GM03348 (cell line): ENCODE measurements at places on chromosomes 6 and 20.

GRCh38 chr6:105135056-105135455, 44.8 kb downstream of the POPDC3 start:
- DNase-seq: peak; percentile 47

GRCh38 chr6:26521600-26522391, 16.4 kb upstream of the HMGN4 start:
- peak; percentile 82 for DNase-seq

- peak; percentile 56 for DNase-seq
Measured at GRCh38 chr20:35511814-35512420, 17.5 kb downstream of the C20orf173 start.

DNA sequence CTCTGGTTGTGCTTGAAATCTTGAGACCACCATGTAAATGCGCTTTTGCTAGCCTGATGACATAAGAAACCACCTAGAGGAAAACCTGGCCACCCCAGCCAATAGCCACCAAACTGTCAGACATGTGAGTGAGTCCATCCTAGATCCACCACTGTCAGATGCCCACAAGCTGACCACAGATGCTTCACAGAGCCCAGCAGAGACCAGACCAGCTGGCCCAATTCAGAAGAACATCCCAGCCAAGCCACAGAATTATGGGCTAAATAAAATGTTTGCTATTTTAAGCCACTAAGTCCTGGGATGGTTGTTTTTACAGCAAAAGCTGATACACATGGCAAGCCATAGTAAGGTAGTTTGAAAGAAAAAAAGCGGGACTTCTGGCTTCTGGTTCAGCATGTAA, 425.3 kb downstream of the KIF16B start:
- no peak for DNase-seq

DNA sequence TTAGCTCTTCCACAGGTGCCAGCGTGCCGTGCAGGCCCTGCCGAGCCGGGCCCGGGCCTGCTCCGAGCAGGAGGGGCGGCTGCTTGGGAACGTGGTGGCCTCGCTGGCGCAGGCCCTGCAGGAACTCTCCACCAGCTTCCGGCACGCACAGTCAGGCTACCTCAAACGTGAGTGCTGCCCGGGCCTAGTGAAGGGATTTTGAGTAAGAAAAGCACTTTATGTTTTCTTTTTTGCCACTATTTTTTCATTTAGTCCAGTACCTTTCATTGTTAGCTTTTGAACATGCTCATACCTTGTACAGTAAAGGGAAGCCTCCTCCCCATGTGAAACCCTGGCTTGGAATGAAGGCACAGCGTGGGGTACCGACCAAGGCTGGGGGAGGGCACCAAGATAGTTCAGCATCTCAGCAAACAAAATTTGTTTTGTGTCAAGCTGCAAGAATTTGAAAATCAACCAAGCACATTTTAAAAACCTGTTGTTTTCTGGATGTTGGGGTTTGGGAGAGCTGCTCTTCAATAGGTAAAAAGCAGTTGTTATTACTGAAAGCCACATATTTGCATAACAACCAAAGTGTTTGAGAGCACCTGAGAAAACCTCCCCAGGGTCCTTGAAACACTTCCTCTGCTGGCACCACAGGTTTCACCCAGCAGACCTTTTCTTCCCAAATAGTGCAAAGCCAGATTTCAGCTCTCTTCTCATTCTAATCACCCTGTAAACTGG, 18.4 kb downstream of the STX16 start:
- DNase-seq: no peak

- DNase-seq: no peak
Measured at GRCh38 chr6:28000351-28001045, 43.5 kb downstream of the OR2B6 start.

DNA sequence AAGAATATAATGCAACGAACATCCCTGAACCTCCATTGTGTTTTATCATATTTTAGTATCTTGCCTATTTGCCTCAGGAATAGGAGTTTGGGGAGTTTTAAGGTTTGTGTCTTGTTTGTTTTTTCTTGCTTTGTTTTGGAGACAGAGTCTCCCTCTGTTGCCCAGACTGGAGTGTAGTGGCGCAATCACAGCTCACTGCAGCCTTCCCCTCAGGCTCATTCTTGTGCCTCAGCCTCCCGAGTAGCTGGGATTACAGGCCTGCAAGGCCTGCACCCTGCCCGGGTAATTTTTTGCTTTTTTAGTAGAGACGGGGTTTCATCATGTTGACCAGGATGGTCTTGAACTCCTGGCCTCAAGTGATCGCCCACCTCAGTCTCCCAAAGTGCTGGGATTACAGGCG, 63.3 kb upstream of the CARMIL1 start:
- no peak for DNase-seq

- no peak for DNase-seq
Measured at GRCh38 chr6:137610702-137611101, 116.5 kb upstream of the OLIG3 start.

DNA sequence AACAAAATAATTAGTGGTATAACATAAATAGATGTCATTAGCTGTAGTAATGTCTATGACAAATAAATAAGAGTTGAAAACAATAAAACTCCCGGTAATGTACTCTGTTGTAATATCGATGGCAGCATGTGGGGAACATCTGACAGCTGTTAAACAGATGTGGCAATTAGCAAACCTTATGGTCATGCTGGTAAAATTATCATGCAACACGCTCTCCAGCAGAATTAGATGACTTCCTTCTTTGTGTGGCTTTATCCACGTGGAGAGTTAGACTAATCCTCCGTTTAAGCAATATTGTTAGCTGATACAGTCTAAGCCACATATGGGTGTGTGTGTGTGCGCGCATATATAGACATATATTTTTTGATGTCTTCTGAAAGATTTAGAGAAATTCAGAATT, 77.7 kb upstream of the ZFP64 start:
- peak; percentile 56 for DNase-seq

DNA sequence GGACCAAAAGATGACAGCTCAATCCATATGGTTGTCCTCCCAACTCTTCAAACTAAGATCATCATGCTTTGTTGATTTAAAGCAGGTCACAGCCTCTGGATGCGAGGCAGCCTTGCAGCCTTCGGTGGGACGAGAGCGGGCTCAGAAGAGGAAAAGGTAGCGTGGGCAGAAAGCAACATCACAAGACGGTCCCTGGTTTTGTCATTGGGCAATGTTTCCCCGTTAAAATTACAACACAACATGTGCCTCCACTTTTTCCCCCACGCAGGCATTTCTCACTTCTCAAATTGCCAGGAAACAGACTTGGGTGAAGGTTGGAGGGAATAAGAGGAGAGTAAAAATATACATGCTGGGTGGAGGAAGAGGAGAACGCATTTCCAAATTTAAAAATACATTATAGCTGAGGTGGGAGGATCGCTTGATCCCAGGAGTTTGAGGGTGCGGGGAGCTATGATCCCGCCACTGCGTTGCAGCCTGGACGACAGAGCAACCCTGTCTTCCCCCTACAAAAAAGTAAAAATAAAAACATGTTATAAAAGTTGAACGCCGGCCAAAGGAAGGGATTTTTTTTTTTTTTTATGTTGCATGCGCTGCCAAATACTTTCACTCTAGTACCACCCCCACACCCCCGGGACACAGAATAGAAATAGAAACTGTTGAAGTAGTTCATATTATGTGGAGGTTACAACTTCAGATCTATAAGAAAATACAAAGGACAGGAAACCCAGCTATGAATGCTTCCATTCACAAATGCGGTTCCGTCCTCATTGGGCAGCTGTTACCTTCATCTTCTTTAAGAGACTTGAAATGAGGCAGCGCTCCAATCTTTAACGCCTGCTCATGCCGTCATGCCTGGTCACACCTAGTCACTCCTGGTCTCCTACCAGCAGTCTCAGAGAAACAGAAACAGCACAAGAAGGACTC, 13.9 kb upstream of the NAA20 start:
- peak; percentile 19 for DNase-seq

DNA sequence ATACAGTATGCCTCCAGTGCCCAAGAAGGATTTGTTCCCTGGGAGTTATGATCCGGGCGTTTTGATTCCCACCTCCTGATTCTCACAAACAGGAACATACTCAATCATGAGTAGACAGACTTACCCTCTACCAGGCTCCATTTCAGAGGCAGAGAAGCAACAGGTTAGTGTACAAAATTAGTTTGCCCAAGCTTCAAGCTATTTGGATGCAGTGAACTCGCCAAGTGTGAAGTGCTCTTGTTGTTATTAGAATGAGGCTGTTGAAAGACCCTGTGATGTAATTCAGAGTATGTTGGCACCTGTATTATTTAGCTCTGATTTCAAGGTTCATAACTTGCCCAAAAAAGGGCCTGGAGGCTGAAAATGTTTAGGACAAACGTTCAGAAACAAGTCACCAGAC, 247.0 kb downstream of the PHACTR1 start:
- no peak for DNase-seq

- no peak for DNase-seq
Measured at GRCh38 chr6:111874025-111874415, 768 bp upstream of the FYN start.

DNA sequence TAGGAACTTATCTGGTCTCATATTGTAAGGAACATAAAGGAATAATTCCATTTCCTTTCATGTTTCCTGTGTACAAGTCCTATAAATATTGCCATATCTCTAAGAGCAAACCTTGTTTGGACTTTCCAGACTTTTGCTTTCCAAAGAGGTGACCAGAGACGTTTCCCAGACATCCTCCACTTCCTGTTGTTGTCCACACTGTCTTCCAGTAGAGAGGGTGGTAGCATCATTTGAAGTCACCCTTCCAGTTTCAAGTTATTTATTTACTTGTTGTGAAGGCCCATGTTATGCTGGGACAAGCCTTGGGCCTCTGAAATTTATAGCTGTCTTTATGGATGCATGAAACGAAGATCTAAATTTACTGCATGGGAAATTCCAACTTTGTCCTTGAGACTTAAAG, 10.6 kb upstream of the TGM3 start:
- DNase-seq: no peak

DNA sequence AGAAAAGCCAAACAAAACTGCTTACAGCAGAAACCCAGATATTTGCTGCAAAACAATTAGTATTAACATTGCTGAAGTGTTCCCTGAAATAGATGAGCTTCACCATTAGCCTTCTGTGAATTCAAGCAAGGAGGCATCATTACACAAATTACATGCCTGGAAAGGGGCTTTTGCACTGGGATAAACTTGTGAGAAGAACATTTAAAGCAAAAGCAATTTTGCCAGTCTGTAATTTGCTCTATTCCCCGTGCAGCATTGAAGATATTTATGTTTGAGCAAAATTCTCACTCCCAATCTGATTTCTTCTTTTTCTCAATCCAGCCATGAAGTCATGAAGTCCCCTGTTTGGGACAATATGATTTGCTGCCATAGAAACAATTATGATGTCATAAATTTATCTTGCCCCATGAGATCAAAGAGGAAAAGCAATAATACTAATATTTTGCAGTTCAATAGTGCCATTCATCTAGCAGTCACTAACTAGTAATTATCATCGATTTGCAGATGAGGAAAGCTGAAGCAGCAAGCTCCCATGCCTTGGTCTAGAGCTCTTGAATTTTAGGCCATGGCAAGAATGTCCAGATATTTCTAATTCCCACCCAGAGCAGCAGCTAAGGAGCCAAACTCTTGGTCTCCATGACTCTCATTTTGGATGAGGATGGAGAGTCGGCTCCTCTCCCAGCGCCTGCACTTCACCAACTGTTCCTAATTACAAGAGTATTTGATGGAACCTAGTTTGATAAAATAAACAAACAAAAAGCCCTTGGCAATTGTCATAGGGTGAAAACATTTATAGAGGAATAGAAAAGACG, 49.5 kb upstream of the CCN6 start:
- no peak for DNase-seq

DNA sequence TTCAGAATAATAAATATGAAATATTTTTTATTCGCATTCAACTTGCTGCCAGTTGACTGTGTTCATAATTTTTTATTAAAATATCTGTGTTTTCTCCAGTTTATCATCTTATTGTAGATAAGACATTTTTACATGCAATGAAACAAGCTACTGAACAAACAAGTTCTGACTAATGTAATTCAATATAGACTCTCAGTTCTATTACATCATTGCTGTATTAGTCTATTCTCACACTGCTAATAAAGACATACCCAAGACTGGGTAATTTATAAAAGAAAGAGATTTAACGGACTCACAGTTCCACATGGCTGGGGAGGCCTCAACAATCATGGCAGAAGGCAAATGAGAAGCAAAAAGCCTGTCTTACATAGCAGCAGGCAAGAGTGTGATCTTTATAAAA, 1357.7 kb upstream of the CITED2 start:
- no peak for DNase-seq

- no peak for DNase-seq
Measured at GRCh38 chr6:9539231-9539755, 875.6 kb downstream of the TFAP2A start.

GRCh38 chr20:44646641-44647274, 4.7 kb downstream of the ADA start:
- peak; percentile 30 for DNase-seq

DNA sequence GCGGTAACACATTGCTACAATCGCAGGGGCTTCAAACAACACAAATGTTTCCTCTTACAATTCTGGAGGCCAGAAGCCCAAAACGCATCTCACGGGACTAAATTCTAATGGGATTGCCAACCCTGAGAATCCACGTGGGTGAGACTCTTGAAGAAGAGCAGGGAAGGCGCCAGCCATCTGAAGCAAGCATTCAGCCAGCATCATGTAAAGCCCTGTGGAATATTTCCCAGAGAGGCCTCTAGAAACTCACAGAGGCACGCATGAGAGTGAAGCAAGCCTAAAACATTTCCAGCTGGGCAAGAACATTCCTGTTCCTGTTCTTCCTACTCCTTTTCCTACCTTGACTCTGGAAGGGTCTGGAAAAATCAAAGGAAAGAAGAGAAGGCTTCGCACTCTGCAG, 19.6 kb upstream of the FNDC1 start:
- DNase-seq: peak; percentile 69

DNA sequence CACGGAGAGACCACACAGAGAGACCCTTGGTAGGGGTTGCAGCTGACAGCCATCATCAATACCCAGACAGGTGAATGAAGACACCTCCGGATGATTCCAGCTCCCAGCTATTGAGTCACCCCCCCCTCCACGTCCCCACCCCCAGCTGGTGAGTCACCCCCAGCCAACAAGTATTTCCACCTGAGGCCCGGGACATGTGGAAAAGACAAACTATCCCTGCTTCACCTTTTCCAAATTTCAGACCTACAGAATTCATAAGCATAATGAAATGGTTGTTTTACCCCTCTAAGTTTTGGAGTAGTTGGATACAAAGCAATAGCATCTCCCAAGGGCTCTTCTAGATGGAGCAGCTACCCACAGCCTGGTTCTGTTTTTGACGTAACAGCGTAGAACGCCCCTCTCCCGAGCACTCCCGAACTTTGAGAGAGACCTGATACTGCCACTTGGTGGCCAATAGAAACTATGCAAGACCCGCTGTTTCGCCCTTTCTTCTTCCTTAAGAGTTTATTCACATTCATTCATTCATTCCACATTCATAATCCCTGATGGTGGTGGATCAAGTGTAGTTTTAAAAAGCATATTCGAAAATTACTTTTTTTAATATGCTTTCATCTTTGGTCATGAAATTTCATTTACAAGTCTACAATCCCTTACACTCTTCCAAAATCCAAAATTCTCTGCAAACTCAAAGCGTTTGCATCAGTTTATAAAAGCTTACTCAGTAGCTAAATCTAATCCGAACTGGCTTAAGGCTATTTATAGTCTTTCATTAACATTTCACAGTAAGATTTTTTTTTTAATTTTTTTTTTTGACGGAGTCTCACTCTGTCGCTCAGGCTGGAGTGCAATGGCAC, 15.1 kb upstream of the PPP1R16B start:
- DNase-seq: peak; percentile 43

GRCh38 chr6:17987697-17988421, 424 bp upstream of the KIF13A start:
- DNase-seq: peak; percentile 89
